ENCODE measurements at places on chromosomes 1 and 21. TPM values are rescaled to one million over a fixed set of nuclear protein-coding genes. Genes with fewer than 3 reads are reported as not detected.

The RGSL1 gene
- total RNA-seq = not detected

The DVL1 gene
- 45.5 TPM for total RNA-seq

The STUM gene
- total RNA-seq = not detected

The THEM5 gene
- not detected for total RNA-seq

The RYR2 gene
- total RNA-seq = not detected

The PODN gene
- total RNA-seq = not detected

The RAB7B gene
- total RNA-seq = not detected

The FAM3B gene
- not detected for total RNA-seq

The LCE1F gene
- total RNA-seq = not detected

The FAM110D gene
- total RNA-seq = not detected

The LRRC53 gene
- total RNA-seq = not detected
